Temporal lobe (tissue), 4 donors: ENCODE measurements at places on chromosomes 6 and 20. TPM values are rescaled to one million over a fixed set of nuclear protein-coding genes. Genes with fewer than 3 reads are reported as not detected.

Gene SGK2
- 0.74 TPM for total RNA-seq

Gene EHMT2
- total RNA-seq, result 65.6 TPM

Gene PAK5
- 36.1 TPM for total RNA-seq

Gene MUC21
- not detected for total RNA-seq

Gene WFDC12
- not detected for total RNA-seq

Gene EFCAB8
- not detected for total RNA-seq

Gene LBP
- total RNA-seq, result not detected

Gene NKAIN2
- 115 TPM for total RNA-seq

Gene SLC12A5
- 17.2 TPM for total RNA-seq

Gene LPA
- total RNA-seq, result 0.25 TPM

Gene BAG2
- total RNA-seq, result 1.5 TPM

Gene SESN1
- total RNA-seq, result 29.5 TPM
